ENCODE measurements at places on chromosomes 12 and 14.

DNA sequence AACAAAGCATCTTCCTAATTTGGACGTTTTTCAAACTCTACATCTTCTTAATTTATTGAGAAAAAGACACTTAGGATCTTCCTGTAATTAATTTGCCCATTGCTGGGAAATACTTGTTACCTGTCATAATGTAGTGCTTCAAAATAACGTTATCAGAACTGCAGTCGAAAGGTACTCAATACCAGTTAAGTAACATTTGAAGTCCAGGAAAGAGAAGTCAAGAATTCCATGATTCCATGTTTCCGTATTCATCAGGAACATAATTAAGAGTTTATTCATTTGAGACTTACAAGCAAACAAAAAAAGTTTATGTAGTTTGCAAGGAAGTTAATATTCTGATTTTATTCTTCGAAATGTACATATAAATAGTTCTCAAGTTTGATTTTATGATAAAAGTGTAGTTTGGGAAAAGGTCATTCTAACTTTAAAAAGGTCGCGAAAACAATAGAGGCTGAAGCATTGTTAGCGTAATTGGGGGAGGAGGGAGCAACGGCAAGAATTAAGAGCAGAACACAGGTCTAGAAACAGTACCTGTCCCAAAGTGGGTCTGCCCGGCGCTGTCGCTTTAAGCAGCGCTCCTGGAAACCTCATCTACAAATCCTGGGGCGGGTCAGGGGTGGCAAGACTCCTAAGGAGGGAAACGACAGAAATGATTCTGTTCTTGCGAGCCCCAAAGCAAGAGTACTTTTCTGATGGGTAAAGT is 1.2 kb upstream of the KCNMB4 start:
- DNase-seq: no peak

- no peak for DNase-seq
Measured at GRCh38 chr14:85288041-85288440, 241.9 kb upstream of the FLRT2 start.

GRCh38 chr12:62679608-62680007 is 213.0 kb downstream of the MON2 start:
- no peak for DNase-seq

DNA sequence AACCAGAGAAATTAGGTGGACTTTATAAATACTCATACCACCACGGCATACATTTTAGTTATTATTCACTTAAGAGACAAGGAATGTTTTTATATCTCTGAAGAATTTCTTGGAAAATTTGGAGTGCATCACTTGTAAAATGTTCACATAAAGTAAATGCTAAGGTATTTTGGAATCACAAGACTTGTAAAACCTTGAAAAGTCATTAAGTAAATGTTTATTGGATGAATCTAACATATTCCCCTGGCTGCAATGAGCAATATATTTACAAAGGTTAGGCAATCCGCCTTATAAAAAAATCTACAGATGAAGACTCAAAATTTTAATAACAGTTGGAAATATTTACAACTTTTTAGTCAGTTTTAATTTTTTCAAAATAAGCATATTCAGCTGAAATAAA is 287.4 kb upstream of the ALG10 start:
- no peak for DNase-seq

DNA sequence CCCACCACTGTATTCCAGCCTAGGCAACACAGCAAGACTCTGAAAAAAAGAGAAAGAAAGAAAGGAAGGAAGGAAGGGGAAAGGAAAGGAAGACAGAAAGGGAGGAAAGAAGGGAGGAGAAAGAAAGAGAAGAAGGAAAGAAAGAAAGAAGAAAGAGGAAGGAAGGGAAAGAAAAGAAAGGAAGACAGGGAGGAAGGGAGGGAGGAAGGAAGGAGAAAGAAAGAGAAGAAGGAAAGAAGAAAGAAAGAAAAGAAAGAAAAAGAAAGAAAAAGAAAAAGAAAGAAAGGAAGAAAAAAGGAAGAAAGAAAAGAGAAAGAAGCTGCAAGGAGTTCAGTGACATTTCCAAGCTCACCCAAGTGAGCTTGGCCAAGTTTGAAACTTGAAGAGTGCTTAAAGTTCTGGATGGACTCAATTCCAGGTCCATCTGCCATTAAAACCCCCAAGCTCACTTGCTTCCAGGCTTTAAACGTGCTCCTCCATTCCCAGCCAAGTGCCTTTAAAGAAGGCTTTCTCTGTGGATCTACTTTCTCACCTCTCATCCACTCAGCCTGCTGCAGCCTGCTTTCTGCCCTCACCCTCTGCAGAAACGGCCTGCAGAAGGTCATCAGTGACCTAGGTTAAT is 101.5 kb downstream of the VCPKMT start:
- no peak for DNase-seq

- DNase-seq: no peak
Measured at GRCh38 chr12:132773077-132773955, 11.7 kb upstream of the ANKLE2 start.

- no peak for DNase-seq
Measured at GRCh38 chr12:65953631-65954030, 129.3 kb downstream of the HMGA2 start.

- DNase-seq: no peak
Measured at GRCh38 chr12:85843606-85844310, 7.5 kb upstream of the RASSF9 start.

DNA sequence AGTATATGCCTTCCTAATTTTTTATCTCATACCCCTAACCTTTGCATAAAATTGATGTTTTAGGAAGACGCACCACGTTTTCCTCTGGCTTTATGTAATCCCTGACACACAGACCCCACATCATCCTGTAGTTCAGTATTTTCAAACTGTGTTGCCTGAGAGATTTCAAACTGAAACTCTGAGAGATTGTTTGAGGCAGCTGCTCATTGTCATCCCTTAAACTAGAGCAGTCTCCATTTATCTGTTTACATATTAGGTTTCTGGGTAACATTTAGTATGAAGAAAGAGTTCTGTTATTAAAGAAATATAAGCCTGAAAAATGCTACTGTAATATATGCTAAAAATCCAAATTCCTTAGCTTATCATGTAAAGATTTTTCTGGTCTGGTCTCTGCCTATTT is 24.3 kb downstream of the MNAT1 start:
- no peak for DNase-seq

- no peak for DNase-seq
Measured at GRCh38 chr12:111773801-111774551, 7.2 kb downstream of the ALDH2 start.

DNA sequence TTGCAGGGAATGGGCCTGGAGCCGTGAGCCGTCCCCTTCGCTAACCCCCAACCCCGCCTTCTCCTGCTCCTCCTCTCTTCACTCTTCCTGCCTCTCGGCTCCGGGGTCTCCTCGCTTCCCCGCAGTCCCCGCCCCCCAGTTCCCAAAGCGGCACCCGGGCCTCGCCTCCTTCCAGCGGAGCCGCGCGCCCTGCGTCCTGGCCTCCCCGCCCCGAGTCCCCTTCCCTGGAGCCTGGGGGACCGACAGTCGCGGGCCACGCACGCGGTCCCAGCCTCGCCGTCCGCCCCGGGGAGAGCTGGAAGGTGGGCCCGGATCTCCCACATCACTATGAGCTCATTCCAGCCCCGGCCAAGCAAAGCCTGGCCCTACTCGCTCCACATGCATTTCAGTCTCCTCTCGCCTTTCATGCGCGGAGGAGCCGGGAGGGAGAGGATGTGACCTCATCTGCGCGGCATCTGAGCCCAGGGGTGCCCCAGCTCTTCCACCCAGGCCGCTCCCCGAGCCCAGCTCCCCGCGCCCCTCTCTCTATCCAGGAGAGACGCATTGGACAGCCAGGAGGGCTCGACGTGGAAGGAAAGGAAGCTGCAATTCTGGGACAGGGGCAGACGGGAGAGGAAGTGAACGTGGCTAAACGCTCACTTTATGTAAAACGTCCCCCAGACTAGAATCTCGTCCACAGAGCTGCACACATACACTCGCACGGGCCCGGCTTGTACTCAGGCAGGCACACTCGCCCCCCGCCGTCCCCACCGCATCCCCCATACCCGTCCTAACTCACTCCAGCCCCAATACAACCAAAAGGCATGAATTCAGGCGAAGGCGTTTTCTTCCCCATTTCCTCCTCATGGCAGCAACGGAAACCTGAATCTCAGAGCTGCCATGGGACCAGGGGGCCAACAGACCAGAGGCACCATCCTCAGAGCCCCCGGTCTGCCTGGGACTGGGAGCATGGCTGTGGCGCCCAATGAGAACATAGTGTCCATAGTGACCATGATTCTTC is 108.7 kb upstream of the CCND2 start:
- DNase-seq: no peak

DNA sequence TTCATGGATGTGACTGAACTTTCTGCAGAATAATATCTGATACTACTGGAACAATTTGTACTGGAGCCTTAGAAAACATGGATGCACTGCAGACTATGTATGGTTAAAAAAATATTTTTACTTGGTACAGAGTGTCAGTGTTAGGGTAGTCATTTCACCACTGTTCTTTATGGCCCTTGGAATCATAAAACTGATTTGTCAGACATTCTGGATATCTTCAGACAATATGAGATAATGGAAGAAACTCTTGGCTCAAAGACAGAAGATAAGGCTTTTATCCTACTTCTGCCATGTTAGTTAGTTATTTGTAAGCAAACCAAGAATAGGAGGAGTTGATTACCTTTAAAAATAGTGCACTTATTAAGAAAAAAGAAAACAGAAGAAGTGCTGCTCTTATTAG is 209.4 kb downstream of the LRIG3 start:
- DNase-seq: no peak

- no peak for DNase-seq
Measured at GRCh38 chr12:96472384-96472783, 17.0 kb upstream of the CFAP54 start.

- no peak for DNase-seq
Measured at GRCh38 chr14:72737560-72737943, 156.3 kb downstream of the DPF3 start.

GRCh38 chr14:100072783-100073346 is 7.6 kb downstream of the EVL start:
- DNase-seq: no peak

- DNase-seq: no peak
Measured at GRCh38 chr14:35221462-35221861, 70.7 kb upstream of the PSMA6 start.

- DNase-seq: no peak
Measured at GRCh38 chr12:122138181-122138580, 35.8 kb downstream of the IL31 start.

GRCh38 chr14:106686533-106686932 is 1160.2 kb downstream of the TMEM121 start:
- DNase-seq: no peak

GRCh38 chr12:26271889-26272492 is 76.6 kb downstream of the SSPN start:
- DNase-seq: no peak

GRCh38 chr14:36424478-36425102 is 95.4 kb downstream of the NKX2-1 start:
- DNase-seq: no peak

- no peak for DNase-seq
Measured at GRCh38 chr12:42565633-42566032, 23.9 kb downstream of the PRICKLE1 start.

DNA sequence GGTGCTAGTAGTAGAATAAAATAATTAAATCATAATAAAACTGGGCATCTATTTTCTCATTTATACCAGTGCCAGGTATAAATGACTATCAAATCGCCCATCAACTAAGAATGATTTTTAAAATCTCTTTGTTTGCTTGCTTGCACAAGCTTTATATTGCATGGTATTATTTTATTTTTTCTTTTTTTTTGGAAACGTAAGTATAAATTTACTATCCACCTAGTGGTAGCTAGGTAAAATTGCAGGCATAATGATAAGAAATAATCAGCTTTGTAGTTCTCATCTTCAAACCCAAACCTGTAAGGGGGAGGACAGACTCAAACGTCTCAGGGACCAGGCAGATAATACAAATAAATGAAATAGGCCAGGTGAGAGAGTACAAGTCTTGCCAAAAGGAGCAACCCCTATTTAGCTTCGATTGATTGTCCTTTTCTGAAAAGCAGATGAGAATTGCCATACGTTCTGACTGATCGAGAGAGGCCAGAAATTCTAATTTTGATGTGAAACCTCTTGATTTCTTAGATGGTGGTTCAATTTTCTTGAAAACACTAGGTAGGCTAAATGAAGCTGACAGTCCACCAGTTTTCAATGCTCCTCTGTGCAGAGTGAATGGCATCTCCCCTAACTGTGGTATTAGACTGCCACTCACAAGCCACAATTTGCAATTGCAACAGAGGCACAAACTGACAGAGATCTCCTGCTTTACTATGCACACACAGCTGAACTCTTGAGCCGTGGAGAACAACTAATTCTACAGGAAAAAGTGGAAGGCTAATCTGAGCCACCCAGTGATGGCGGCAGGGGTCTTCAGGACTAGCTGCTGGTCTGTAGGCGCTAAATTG is 189.3 kb downstream of the DACT1 start:
- no peak for DNase-seq

DNA sequence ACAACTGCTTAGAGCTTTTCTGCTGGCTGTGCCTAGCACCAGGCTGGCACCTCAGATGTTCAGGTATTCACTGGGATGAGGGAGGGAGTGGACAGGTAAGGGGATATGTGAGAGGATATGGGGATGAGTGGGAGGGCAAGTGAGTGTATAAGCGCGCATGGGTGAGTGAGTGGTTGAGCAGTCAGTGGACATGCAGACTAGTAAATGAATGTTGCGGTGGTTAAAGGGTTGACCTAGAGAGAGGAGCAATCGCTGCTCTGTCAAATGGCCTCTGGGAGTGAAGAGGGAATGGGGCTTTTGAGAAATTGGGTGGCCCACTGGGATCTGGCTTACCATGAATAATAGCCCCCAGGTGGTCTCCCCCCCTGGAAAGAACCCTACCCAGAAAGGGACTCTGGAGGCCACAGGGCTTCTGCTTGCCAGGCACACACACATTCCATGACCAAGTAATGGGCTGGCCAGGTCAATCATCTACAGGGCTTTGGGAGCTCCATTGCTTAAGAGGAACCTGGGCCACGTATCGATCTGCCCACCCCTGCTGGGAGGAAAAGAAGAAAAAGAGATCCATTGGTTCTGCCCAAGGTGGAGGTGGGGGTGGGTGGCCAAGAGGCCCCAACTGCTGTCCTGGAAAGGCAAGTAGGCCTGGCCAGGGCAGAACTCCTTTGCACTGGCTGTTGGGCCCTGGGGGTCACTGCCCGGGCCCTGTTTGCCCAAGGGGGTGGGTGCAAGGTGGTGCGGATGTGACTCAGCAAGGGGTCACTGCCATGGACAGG is 30.8 kb upstream of the ZFP36L1 start:
- no peak for DNase-seq

DNA sequence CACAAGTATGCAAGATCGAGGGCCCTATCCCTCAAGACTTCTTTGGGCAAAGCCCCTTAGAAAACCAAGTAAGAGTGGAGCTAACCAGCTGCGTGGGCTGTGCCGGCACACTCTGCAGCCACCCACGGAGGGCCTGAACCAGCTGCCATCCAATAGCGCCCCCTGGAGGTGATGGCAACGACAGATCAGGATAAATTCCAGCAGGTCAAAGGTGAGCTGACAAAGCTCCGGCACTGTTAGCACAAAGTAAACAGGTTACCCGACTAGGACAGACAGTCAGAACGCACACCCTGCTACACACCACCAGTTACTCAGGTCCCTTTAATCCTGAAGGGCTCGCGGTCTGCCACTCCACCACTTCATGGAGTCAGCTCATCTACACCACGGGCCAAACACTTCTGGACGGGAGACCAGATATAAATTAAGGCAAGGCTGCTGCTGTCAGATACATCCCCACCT is 4.9 kb downstream of the ZBTB39 start:
- DNase-seq: peak; percentile 72

- DNase-seq: no peak
Measured at GRCh38 chr14:91940209-91940608, 7.3 kb downstream of the FBLN5 start.

- no peak for DNase-seq
Measured at GRCh38 chr12:109999983-110000505, 814 bp downstream of the ANKRD13A start.

GRCh38 chr14:35814371-35815005 is 5.4 kb upstream of the RALGAPA1 start:
- DNase-seq: peak; percentile 59

- no peak for DNase-seq
Measured at GRCh38 chr12:24760606-24761378, 188.1 kb downstream of the BCAT1 start.
